NCI-H1092 (cell line): ENCODE measurements at places on chromosomes 2 and 18.

GRCh38 chr2:152511981-152512380, 177.0 kb downstream of the FMNL2 start:
- no peak for DNase-seq

- no peak for DNase-seq
Measured at GRCh38 chr2:38836791-38837190, 38.9 kb downstream of the DHX57 start.

DNA sequence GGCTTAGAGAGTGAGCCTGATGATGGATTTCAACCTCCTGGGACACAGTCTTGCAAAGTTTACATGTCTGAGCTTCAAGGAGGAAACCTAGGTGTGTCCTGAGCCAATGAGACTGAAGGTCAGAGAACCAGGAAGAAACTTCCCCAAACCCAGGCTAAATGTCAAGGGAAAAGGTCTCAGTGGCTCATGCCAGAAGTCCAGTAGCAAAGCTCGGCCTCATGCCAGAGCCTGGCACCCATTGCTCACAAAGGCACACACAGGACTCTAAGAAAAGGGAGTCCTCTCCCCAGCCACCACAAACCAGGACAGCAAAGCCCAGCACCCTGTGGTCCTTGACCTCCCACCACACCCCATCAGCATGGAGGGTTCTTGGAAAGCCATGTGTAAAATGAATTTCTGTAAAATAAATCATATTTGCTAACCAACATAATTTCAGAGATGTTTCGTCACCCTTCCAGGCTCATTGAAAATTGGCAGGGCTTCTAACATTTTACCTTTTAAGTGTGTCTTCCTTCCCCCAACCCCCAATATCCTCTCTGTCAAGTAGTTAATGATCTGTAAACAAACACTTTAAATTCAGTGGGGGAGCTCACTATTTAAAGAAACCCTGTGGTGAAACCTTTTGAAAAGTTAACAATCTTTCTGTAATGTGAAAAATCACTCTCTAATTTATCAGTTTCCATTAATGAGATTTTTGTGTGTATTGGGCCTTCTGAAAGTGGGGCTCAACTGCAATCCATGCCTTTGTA, 77.1 kb downstream of the BCL11A start:
- DNase-seq, result no peak

DNA sequence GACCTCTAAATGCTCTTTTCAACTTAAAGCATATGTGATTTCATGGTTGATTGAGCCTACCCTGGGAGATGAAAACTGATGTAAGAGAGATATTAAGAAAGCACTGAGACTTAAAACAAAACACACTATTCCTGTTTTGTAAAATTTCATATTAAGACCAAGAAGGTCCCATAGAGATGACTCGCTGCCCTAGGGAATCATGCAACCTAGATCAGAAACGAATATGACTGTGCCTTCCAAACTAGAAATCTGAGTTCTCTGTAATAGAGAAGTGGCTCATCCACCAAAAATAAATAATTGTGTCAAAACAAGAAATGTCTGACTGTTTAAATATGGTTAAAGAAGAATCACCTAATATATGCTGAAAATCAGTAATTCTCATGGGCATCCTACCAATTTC, 776.8 kb upstream of the SOX11 start:
- no peak for DNase-seq

DNA sequence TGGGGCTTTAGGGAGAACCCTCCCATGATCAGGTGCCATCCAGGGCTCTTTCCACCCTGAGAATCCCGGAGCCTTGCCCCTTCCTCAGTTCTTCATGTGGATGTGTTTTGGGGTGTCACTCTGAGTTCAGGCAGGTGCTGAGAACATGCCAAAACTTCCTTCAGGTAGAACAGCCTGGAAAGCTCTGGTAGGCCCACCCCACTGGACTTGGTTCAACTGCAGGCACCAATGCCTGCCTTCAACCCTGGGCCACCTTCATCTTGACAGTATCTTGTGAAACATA, 85.8 kb downstream of the EPAS1 start:
- no peak for DNase-seq

DNA sequence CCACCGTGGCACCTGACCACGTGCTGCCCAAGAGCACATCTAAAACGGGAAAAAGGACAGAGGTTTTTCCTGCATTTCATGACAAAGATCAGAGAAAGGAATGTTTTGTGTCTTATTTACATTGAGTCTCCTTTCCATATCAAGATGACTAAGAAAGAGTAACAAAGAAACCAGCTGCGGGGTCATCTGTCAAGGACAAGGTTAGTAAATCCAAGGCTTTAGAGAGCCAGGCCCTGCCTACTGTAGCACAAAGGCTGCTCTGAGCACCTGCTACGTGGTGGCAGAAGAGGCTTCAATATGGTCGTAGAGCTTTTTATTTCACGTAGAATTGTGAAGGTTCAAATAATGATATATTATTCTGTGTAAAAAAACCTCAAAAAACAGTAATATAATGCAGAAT, 51.0 kb downstream of the PRELID3A start:
- no peak for DNase-seq

- no peak for DNase-seq
Measured at GRCh38 chr2:196427986-196428634, 211.4 kb upstream of the CCDC150 start.

GRCh38 chr2:128464456-128464855, 145.8 kb upstream of the HS6ST1 start:
- DNase-seq, result no peak

GRCh38 chr2:127153691-127154158, 46.8 kb upstream of the BIN1 start:
- DNase-seq, result no peak

- no peak for DNase-seq
Measured at GRCh38 chr2:47254464-47254863, 99.4 kb upstream of the STPG4 start.

DNA sequence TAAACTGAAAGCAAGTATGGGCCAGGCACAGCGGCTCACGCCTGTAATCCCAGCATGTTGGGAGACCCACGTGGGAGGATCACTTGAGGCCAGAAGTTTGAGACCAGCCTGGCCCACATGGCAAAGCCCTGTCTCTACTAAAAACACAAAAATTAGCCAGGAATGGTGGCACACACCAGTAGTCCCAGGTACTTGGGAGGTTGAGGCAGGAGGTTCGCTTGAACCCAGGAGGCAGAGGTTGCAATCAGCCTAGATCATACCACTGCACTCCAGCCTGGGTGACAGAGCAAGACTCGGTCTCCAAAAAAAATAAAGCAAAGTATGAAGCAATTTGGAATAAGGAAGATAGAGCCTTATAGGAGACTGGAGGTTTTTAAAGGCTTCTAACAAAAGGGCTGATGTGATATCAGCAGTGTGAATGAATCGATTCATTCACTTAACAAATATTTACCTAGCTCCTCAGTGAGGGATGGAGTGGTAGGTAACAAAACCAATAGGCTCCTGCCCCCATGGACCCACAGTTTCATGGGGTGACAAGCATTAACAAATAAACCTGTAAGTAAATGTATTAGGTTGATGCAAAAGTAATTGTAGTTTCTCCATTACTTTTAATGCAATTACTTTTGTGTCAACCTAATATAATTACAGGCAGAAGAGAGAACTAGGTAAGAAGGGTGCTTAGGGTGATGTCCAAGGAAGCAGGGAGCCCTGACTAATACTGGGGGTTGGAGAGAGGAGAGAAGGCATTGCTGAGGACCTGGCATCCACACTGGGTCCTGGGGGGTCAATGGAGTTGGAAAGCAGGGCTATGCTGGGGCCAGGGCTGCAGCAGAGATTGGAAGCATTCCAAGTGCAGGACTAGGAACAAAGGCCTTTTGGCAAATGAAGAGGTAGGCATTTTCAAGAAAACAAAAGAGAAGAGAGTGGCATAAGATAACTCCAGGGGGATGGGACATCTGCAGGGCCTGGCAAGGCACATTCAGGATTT, 195.4 kb upstream of the ARL4C start:
- DNase-seq, result no peak

DNA sequence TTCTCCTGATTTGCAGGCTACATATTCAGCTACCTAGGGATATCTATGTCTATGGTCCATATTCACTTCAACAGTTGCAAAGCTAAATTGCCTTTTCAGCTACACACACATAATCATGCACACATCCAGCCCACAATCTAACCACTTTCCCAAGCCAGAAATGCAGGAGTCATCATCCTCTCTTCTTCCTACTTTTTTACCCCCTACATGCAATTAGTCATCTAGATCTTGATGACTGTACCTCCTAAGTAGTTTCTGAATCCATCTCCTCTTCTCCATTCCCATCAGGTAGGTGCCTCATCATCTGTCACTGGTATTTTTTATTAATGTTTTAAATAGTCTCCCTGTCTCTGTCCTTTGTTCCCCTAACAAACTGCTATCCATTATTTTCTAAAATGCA, 23.7 kb upstream of the SPRED2 start:
- no peak for DNase-seq

DNA sequence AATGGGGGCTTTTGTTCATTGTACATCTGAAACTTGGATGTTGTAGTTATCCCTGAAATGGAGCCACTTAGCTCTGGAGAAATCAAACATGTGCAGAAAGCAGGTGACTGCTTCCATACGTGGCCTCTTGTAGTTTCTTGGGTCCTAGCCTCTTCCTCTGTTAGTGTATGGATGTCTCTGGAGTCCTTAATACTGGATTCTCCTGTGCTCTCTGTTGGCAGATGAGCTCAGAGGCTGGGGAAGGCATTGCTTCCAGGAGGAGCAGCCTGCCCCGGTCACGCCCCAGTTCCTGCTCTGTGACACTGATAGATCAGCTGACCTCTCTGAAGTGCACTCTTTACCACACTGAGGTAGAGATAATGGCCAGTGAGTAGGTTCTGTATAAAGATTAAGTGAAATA, 176.2 kb downstream of the LDLRAD4 start:
- no peak for DNase-seq

- no peak for DNase-seq
Measured at GRCh38 chr18:11323359-11323819, 174.0 kb upstream of the PIEZO2 start.
